T-helper 17 cell (primary cell): ENCODE measurements at places on chromosomes 1 and 21. TPM values are rescaled to one million over a fixed set of nuclear protein-coding genes. Genes with fewer than 3 reads are reported as not detected.

LCE1A gene
- total RNA-seq = not detected

DPT gene
- not detected for total RNA-seq

DNA sequence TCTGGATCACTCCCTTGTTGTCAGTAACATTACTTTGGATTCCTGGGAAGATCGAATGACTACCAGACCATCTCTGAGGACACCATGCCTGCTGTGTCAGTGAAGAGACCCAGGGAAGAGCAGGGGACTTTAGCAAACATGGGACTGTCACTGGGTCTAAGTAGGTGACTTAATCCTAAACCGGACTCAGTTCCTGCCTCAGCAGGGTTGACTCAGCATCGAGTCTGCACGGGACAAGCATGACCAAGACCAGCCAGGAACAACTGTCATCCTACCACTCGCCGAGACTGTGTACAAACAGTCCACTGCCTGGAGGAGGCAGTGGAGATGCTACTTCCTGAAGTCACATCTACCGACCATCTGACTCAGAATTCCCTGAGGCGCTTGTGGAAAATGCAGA, 53.2 kb upstream of the RAB4A start:
- H3K4me1 ChIP-seq = no peaks in the 10 kb centered on the region
- no peaks in the 10 kb centered on the region for H3K27me3 ChIP-seq
- no peak overlapping the region for H3K27ac ChIP-seq
- no peak for DNase-seq
- H3K4me3 ChIP-seq = no peak overlapping the region

GRCh38 chr1:238811211-238811879, 575.0 kb upstream of the CHRM3 start:
- no peaks in the 10 kb centered on the region for H3K4me1 ChIP-seq
- no peaks in the 10 kb centered on the region for H3K36me3 ChIP-seq
- no peak for DNase-seq
- no peaks in the 10 kb centered on the region for H3K27me3 ChIP-seq
- H3K27ac ChIP-seq = no peak overlapping the region
- H3K4me3 ChIP-seq = no peak overlapping the region

DNA sequence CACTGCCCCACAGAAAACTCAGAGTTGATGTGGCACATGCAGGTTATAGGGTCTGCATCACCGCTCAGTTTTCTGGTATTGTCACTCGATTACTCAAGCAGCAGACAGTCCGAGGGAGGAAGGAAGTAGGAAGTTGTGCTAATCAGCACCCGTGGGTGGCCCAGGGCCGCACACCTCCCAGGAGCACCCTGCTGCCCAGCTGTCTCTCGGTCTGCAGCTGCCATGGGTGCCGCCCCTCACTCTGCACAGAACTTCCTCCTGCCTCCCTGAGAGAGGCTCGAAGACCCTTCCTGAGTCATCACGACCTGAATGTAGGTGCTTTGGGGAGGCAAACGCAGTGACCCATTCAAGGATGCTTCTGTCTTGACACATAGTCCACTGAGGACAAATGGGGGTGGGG, 4.2 kb upstream of the TFF3 start:
- no peak for DNase-seq
- peaks cover 47% of the 10 kb centered on the region for H3K27me3 ChIP-seq
- H3K4me3 ChIP-seq = no peak overlapping the region
- H3K36me3 ChIP-seq = peaks cover 5% of the 10 kb centered on the region
- peaks cover 5% of the 10 kb centered on the region for H3K4me1 ChIP-seq

- no peak overlapping the region for H3K4me3 ChIP-seq
- no peak for DNase-seq
- H3K27ac ChIP-seq = no peak overlapping the region
- H3K4me1 ChIP-seq = peaks cover 5% of the 10 kb centered on the region
- H3K27me3 ChIP-seq = peaks cover 62% of the 10 kb centered on the region
- H3K36me3 ChIP-seq = no peaks in the 10 kb centered on the region
Measured at GRCh38 chr1:230563591-230563990, 78.7 kb upstream of the COG2 start.

SPRR5 gene
- total RNA-seq = not detected

DNA sequence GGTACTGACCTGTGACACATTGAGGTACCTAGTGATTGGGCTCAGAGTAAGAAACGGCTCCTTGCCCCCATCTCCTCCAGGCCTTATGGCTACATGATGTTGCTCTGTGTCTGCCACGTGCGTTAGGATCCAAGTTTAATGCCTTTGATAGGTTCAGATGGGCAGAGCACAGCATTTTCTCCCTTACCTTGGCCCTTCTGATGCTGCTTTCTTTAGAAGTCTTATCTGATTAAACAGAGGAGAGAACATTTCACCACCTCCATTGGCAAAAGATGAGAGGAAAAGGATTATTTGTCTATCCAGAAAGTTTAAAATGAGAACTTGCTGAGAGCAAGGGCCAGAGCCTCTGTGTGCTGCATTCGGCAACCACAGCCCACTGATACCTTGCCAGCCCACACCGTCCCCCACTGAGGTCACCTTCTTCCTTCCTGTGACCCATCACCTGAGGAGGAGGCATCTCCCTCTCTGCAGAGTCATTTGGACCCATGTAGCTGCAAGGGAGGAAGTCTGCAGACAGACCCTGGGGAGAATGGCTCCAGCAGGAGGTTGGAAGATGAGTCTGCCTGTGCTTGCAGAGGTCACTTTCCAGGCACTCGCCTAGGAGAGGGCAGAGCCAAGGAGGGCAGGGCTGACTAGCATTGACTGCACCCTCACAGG, 16.7 kb downstream of the SHISA4 start:
- H3K4me3 ChIP-seq = no peak overlapping the region
- no peak overlapping the region for H3K27ac ChIP-seq
- no peaks in the 10 kb centered on the region for H3K4me1 ChIP-seq
- no peaks in the 10 kb centered on the region for H3K36me3 ChIP-seq
- no peak for DNase-seq

GRCh38 chr1:10160173-10160572, 50.2 kb upstream of the KIF1B start:
- no peak overlapping the region for H3K4me3 ChIP-seq
- H3K27ac ChIP-seq = no peak overlapping the region
- H3K4me1 ChIP-seq = no peaks in the 10 kb centered on the region

DNA sequence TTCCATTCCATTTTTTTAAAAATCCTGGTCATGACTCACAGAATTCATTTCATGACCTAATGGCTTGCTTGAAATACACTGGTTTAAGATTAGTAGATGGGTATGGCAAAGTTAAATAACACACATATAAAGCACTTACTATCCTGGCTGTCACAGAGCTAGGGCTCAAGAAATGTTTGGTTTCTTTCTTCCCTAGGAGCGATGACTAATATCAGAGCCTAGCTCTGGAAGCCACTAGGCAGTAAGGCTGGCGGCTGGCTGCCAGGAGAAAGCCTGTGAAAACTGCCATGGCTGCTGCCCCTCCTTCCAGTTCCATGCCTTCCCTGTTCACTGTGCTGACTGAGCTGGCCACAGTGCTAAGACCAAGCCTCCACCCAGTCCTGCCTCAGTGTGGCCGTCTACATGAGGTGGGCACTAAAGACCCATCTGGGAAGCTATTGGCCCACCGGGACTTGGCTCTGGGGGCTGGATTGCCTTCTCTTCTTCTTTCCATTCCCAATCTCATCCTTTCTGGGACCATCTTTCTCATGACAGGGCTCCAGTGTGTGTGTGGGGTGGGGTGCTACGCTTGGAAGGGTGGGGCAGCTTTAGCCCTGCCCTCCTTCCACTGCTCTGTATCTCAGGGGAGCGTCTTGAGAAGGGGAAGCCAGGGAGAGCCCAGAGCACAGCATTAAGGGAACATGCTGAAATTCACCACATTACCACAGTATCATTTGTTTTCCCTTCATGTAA, 10.8 kb upstream of the ASCL5 start:
- no peaks in the 10 kb centered on the region for H3K27me3 ChIP-seq
- H3K27ac ChIP-seq = no peak overlapping the region
- peaks cover 6% of the 10 kb centered on the region for H3K36me3 ChIP-seq
- no peak overlapping the region for H3K4me3 ChIP-seq

SLC45A3 gene
- total RNA-seq = 0.80 TPM

GRCh38 chr1:39301606-39302005, 97.1 kb downstream of the MACF1 start:
- DNase-seq = no peak
- no peak overlapping the region for H3K4me3 ChIP-seq
- peaks cover 14% of the 10 kb centered on the region for H3K36me3 ChIP-seq
- no peak overlapping the region for H3K27ac ChIP-seq
- H3K27me3 ChIP-seq = no peaks in the 10 kb centered on the region

GRCh38 chr1:154337253-154337894, 12.0 kb downstream of the ATP8B2 start:
- no peaks in the 10 kb centered on the region for H3K27me3 ChIP-seq
- no peak for DNase-seq
- peak overlapping the region; percentile 93 for H3K4me3 ChIP-seq

ARHGEF2 gene
- 123 TPM for total RNA-seq

DNM3 gene
- total RNA-seq = 3.2 TPM

GPR157 gene
- 5.6 TPM for total RNA-seq

DNA sequence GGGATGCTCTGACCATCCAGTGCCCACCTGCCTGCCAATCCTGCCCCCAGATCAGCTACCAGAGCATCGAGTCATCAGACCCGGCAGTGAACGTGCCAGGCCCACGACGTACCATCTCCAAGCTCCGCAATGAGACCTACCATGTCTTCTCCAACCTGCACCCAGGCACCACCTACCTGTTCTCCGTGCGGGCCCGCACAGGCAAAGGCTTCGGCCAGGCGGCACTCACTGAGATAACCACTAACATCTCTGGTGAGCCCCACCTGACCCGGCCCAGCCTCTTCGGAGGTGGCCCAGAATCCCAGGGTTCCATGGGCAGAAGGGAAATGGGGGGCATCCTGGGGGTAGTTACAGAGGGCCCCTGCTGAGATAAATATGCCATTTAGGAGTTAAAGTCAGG, 43.1 kb downstream of the PTPRU start:
- peaks cover 44% of the 10 kb centered on the region for H3K27me3 ChIP-seq
- H3K36me3 ChIP-seq = no peaks in the 10 kb centered on the region
- H3K27ac ChIP-seq = no peak overlapping the region
- peaks cover 13% of the 10 kb centered on the region for H3K4me1 ChIP-seq

DNA sequence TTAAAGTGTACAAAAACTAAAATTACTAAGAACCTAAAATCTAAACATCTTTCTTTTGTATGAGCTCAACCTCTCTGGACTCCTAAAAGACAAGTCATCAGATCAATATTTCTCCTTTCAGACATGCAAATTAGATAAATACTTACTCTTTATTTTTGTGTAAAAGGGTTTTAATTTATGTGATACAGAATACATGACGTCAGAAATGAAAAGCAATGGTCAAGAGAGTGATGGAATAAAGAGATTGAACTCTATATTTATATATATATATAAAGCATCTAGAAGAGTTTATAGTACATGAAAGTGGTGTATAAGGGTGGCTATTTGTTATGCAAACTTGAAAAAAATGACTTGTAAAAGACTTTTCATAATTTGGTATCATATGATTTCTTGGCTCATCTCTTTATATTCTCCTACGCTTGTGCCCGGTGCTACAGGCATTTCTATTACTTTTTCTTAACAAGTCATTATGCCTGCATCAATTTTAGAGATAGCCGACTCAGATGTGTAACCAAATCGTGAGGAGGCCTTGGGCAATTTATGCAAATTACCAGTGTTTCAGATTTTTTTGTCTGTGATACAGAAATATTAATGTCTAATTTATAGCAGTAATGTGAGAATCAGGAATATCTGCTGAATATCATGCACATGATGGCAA, 186.0 kb upstream of the OLFM3 start:
- no peaks in the 10 kb centered on the region for H3K36me3 ChIP-seq
- H3K4me3 ChIP-seq = no peak overlapping the region
- no peaks in the 10 kb centered on the region for H3K4me1 ChIP-seq

GRCh38 chr1:203038217-203038741, 12.0 kb downstream of the PPFIA4 start:
- peaks cover 6% of the 10 kb centered on the region for H3K36me3 ChIP-seq
- H3K4me1 ChIP-seq = peaks cover 9% of the 10 kb centered on the region
- no peak for DNase-seq

GRCh38 chr1:154191990-154192461, at the start of gene TPM3:
Gene TPM3, minus strand, starts transcription at chr1:154192100. Its CDS starts 82 bp downstream, at chr1:154192018.
- no peak within 1 kb of the TSS for H3K4me3 ChIP-seq
- no peak for DNase-seq
- H3K27ac ChIP-seq = no peak within 1 kb of the TSS
- no peaks in the 10 kb centered on the region for H3K36me3 ChIP-seq
- H3K27me3 ChIP-seq = peaks cover 54% of the 10 kb centered on the region

GRCh38 chr1:82762829-82763532, 962.2 kb downstream of the ADGRL2 start:
- no peaks in the 10 kb centered on the region for H3K27me3 ChIP-seq
- no peak for DNase-seq
- H3K36me3 ChIP-seq = no peaks in the 10 kb centered on the region
- no peaks in the 10 kb centered on the region for H3K4me1 ChIP-seq
- H3K27ac ChIP-seq = no peak overlapping the region
- H3K4me3 ChIP-seq = no peak overlapping the region

GRCh38 chr1:172851077-172851476, 192.2 kb downstream of the FASLG start:
- H3K36me3 ChIP-seq = peaks cover 2% of the 10 kb centered on the region
- no peaks in the 10 kb centered on the region for H3K27me3 ChIP-seq
- no peak overlapping the region for H3K27ac ChIP-seq
- peaks cover 7% of the 10 kb centered on the region for H3K4me1 ChIP-seq
- DNase-seq = no peak

- no peak overlapping the region for H3K27ac ChIP-seq
- H3K4me1 ChIP-seq = no peaks in the 10 kb centered on the region
- no peak overlapping the region for H3K4me3 ChIP-seq
- H3K36me3 ChIP-seq = no peaks in the 10 kb centered on the region
- no peak for DNase-seq
Measured at GRCh38 chr1:14194511-14194910, 404.0 kb upstream of the KAZN start.

AIDA gene
- total RNA-seq = 48.0 TPM
